Mammary epithelial cell (primary cell): ENCODE measurements at places on chromosomes 6 and 20.

DNA sequence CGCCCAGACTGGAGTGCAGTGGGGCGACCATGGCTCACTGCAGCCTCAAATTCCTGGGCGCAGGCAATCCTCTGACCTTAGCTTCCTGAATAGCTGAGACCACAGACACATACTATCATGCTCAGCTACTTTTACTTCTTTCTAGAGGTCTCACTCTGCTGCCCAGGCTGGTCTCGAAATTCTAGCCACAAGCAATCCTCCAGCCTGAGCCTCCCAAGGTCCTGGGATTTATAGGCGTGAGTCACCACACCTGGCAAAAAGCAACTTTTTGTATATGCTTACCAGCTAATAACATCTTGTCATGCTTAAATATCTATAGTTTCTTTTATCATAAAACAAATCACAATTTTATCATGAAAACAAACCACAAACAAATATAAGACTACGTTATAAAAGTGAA lies 23.0 kb downstream of the RNASET2 start:
- DNase-seq: no peak

DNA sequence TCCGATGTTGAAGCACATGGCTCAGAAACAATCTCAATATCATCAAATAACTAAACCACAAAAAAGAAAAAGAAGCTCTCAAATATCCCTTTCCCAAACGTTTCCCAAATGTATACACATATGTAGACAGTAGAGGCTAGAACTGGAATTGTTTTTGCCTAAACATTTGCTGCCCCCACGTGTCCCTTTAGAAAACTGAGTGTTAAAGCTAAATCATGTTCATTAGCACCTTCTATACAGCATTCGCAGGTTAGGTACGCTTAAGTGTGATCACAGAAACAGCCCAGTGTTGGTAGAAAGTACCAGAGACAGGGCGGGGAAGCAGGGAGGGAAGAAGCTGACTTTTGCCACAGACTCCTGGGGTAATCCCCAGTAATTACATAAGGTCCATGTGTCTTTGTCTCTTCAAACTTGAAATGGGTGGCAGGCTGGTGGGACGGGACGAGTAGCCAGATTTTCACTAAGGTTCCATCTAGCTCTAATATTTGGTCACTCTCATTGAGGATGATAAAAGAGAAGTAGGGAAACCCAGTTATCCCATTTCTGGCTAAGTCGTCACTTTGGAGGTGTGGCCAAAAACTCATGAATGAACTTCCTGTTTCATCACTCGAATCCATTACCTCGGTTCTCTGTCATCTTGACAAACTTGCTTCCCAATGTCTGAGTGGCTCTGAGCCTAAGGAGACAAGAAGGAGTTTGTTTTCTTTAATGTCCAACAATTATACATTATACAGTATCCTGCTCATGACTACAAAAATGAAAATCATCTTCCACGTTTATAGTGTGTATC lies 15.0 kb upstream of the TFAP2A start:
- DNase-seq: peak; percentile 74

DNA sequence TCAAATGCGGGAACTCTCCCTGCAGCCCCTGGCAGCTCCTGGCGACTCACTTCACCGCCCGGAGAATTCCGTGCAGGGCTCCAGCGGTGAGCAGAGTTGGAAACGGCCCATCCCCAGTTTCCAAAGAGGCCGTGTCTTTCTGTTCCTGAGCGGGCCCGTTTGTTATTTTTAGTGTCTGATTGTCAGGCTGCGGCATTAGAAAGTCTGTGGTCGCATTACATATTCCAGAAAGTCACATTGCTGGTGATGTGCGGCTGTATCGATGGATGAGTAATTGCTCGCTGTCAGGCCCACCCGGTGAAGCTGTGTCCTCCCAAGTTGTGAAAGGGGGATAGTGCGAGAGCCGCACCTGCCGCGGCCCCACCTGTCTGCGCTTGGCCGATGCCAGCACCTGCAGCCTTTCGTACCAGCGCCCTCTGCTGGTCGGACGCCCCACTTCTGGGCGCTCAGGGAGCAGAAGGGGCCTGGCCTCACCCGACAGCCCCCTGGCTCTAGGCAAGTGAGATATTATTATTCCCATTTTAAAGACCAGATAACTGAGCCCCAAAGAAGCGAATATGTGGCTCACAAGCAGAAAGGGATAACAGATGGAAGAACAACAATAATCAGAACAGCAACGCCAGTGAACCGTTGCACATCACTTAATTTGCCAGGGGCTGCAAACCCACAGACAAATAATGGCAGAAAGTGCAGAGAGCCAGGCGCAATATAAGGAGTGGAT lies 244.9 kb downstream of the TSHZ2 start:
- peak; percentile 37 for DNase-seq

DNA sequence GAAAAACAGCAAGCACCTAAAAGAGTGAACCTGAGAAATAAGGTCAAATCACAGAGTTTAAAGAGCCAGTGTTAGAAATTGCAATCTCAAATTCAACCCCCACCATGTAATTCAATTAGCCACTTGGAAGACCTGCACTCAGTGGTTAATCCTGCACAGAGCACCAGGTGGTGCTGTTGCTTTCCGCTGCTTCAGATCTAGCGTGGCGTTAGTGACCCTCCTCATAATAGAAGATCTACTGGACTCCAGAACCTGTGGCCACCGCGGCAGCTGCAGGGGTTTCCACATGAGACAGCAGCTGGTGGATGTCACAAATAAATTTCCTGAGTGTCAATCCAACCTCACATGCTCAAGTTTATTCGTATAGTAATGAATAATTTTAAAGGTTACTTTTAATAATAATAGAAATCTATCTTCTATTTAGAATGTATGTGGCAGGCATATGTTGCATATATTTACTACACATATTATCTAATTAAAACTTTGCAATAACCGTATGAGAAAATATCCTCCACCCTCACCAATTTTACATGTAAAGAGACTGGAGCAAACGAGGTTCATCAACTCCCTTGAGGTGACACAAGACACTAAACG lies 84.4 kb downstream of the SYNE1 start:
- DNase-seq: peak; percentile 43

DNA sequence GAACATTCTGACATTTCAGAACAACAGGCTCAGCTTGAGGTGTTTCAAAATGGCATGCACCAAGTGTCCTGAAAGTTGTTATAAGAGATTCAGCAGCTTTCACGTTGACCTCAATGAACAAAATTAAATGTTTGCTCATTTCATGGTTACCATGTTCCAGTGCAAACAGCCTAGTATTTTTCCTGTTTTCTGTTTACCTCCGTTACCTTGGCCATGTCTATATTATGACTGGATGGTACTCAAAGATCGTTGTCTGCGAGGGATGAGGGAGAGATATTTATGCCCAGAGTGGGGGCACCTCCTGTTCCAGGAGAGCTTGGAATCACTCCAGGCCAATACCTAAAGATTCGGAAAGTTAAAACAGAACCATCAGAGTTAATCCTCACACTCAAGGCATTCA lies 83.8 kb upstream of the SASH1 start:
- DNase-seq: no peak

- DNase-seq: no peak
These were observed 31.6 kb upstream of the GJA10 start for GRCh38 chr6:89862698-89863097.

- DNase-seq: peak; percentile 95
These were observed at the start of gene ZMYND8 for GRCh38 chr20:47356526-47357295. ZMYND8 (minus strand) TSS chr20:47356699; CDS start chr20:47356670, 29 bp downstream.
